ENCODE measurements at places on chromosomes 7 and 10.
A peak's percentile ranks its signal among the peaks of the same experiment; 100 is the strongest.

GRCh38 chr10:122113945-122114747 is 125.2 kb downstream of the TACC2 start:
- DNase-seq, result no peak

DNA sequence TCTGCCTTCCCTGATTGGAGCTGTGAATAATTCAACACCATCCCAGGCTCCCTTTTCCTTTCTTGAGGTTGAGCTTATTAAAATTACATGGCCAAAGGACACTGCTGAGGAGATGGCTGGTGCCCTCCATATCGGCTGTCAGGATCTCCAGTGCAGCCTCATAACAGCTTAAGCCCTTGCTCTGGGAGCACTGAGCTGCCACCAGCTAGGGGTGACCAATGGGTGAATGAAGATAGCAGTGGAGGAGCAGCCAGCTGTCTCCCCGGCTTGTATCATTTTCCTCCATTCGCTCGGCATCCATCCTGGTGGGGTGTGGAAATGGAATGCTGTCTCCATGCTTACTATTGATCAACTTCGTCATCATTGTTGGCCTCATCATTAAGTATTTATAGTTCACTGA is 154.6 kb downstream of the TMEM178B start:
- DNase-seq, result no peak

GRCh38 chr7:71846160-71846559 is 566.0 kb downstream of the CALN1 start:
- no peak for DNase-seq

DNA sequence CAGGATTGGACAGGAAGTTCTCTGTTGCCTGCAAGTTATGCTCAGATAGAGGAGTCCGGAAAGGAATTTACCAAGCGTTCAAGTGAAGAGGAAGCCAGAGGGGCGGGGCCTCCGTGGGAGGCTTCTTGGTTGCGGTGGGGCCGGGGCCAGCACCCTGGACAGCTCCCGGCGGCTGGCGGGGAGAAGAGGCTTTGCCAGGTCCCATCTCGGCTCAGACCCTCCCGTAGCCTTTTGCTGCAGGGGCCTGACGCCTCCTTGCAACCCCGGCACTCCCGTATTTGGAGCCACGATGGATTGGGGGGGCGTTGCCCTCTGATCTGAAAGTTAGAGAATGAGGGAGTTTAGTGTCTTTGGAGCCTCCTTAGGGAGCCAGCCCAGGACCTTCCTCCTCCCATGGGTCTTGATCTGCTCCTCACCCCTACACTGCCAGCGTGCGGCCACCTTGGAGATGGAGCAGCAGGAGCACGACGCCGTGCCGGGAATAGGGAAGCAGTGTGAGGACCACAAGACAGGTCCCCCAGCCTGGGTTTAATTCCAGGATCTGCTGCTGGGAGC is 3.1 kb upstream of the SLC18A3 start:
- peak; percentile 62 for DNase-seq

- peak; percentile 84 for DNase-seq
Observed at GRCh38 chr7:50446542-50446960, 3.6 kb downstream of the FIGNL1 start.

- DNase-seq, result no peak
Observed at GRCh38 chr7:92631850-92632487, 41.8 kb upstream of the FAM133B start.

DNA sequence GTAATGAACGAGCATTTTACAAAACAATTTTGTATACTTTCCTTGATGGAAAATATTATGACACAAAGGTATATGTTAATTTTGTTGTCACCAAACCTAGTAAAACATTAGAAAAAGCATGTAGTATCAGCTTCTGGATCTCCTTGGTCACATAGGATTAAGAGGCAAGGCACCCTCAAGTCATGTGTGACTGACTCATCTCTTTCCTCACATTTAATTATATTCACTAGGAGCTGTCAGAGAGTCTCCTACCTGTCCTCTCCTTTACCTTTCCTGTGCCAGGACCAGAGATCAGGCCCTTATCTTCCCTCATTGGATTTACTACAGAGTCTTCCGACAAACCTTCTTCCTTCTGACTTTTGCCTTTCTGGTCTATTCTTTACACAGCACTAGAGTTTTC is 111.3 kb upstream of the RPA3 start:
- DNase-seq, result peak; percentile 48

DNA sequence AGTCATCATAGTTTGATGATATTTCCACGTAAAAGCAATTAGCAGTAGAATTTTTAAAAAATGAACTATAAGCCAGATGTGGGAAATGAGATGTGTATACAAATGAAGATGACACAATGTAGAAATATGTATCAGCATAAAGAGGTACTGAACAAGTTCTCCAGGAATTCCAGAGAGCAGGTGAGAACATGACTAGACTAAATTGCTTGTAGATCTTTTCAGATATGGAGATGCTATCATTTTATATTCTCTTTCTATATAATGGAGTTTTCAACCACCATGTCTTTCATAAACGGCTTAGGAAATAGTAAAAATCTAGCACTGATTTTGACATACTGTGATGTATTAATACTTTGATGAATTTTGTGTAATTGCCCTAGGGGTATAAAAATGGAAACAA is 130.9 kb downstream of the SEMA3D start:
- peak; percentile 90 for DNase-seq

GRCh38 chr7:84232646-84233045 is 38.1 kb upstream of the SEMA3A start:
- DNase-seq, result no peak

GRCh38 chr10:91629715-91630549 is 2.9 kb downstream of the PPP1R3C start:
- no peak for DNase-seq

GRCh38 chr10:28135258-28135657 is 136.4 kb upstream of the ODAD2 start:
- no peak for DNase-seq

DNA sequence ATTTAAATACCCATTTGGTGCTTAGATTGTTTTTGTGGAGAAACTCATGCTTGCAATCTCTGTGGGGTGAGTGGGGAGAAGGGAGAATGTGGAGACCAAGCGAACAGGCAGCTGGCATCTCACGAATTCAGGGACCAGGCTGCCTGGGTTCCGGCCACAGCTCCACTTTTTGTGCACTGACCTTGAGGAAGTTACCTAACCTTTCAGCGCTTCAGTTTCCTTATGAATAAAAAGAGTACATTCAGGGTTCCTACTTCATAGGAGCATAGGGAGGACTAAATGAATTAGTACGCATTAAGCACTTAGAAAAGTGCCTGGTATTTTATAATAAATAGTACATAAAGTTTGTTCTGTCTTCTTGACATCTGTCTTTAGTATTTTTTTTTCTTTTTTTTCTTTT is 72.5 kb downstream of the PRTFDC1 start:
- DNase-seq, result no peak

DNA sequence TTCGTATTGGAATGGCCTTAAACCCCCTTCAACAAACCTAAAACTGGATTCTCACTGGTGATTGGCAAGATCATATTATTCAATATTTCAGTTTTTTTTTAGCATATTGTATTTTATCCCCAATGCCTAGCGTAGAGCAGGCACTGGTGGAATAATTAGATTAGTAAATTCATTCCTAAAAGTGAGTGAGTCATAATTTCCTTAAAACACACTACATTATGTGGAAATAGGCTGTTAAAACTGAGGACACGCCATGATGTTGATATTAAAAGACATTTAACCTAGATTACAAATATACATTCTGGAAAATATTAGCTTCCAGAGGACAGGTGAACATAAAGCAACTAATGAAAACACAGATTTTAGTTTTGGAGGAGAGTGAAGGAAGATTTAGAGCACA is 463.9 kb downstream of the PARD3 start:
- DNase-seq, result no peak

DNA sequence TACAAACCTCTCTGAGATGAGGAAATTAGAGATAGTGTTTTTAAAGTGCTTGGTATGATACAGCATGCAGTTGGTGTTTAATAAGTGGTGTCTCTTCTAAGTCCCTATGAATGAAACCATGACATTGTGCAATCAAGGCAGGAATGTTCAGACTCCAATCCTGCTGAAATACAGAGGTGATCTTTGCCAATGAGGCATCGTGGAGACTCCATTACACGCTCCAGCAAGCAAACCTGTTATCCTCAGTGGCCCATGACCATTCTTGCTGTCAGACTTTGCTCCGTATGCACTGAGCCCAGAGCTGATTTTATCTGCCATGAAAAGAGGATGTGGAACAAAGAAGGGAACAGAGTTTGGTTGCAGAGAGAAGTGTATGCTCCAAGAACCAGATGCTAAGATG is 47.3 kb downstream of the CDHR3 start:
- peak; percentile 22 for DNase-seq

DNA sequence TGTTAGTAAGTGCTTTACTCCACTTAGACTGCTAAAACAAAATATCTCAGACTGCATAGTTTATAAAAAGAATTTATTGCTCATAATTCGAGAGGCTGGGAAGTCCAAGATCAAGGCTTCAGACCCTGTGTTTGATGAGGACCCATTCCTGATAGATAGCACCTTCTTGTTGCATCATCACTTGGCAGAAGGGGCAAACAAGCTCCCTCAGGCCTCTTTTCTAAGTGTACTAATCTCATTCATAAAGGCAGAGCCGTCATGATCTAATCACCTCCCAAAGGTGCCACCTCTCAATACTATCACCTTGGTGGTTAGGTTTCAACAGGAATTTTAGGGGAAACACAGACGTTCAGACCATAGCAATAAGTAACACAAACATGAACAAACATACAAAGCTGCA is 55.4 kb downstream of the CRPPA start:
- DNase-seq, result no peak

DNA sequence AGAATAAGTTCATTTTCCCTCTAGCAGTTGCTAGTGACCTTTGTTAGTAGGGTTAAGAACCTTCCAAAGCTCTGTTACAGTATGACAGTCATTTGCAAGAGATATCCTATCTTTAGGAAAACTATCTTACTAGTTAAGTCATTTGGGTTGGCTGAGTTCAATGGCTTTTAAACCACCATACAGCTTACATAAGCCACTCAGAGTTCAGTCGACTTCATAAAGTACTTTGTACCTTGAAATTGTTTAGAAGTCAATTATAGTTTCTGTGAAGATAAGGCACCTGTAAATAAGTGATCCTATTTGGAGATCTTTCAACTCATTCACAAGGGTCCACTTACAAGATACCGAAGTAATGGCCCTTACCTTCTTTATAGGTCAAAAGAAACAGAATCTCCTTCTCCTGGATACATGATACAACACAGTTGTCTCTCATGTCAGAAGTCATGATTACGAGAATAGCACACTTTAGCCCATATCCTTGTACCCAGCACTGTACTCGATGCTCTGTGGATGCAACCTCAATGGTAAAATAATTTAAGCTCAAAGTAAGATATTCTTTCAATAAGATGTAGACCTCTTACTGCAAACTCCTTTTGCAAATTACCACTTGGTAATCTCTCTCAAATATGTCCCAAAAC is 11.9 kb upstream of the ABCC2 start:
- DNase-seq, result no peak

DNA sequence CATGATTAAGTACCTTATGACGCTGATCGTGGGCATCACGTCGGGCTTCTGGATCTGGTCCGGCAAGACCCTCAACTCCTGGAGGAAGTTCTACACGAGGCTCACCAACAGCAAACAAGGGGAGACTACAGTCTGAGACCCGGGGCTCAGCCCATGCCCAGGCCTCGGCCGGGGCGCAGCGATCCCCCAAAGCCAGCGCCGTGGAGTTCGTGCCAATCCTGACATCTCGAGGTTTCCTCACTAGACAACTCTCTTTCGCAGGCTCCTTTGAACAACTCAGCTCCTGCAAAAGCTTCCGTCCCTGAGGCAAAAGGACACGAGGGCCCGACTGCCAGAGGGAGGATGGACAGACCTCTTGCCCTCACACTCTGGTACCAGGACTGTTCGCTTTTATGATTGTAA is 2.5 kb downstream of the FZD1 start:
- no peak for DNase-seq

- DNase-seq, result no peak
Observed at GRCh38 chr10:89548673-89549072, 13.3 kb upstream of the SLC16A12 start.

DNA sequence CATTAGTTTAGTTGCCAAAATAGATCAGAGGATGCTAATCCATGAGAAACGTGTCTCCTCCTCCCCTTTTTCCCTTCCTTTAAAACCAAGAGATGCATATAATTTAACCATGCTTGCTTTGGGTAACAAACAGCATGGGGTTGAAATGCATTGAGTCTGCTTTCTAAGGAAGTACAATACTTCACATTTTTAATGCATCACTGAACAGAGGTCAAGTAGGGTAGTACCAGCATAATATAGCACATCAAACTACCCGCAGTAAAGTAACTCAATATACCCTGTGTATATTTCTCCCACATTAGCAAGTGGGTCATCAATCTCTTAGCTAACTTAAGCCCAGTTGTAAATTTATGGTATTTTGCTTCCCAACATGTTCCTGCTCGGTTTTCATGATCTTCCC is 239.3 kb upstream of the SEMA3C start:
- DNase-seq, result no peak

- DNase-seq, result peak; percentile 99
Observed at GRCh38 chr10:46022978-46023702, 7.3 kb downstream of the NCOA4 start.

DNA sequence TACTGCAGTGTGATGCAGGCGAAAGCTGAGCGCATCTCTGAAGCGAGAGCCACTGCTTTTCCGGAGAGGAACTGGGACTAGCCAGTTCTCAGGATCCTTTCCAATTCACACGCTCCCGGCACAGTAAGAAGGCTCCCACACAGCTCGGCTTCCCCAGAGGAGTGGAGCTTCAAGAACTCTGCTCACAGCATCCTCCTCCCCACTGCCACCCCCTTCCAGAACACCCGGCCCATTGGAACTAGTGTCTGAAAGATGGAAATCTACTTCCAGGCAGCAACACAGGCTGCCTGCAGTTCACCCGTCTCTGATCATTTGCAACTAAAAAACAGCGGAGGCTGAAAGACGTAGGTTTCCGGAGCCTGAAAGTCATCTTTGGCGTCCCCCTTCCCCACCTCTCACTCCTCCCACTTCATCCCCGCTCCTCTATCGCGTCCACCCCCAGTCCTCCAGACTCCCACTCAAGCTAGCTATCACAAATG is at the start of gene DGKB:
TSS of gene DGKB (minus strand) at position 163 of the 479 bp plus-strand sequence.
- no peak for DNase-seq

DNA sequence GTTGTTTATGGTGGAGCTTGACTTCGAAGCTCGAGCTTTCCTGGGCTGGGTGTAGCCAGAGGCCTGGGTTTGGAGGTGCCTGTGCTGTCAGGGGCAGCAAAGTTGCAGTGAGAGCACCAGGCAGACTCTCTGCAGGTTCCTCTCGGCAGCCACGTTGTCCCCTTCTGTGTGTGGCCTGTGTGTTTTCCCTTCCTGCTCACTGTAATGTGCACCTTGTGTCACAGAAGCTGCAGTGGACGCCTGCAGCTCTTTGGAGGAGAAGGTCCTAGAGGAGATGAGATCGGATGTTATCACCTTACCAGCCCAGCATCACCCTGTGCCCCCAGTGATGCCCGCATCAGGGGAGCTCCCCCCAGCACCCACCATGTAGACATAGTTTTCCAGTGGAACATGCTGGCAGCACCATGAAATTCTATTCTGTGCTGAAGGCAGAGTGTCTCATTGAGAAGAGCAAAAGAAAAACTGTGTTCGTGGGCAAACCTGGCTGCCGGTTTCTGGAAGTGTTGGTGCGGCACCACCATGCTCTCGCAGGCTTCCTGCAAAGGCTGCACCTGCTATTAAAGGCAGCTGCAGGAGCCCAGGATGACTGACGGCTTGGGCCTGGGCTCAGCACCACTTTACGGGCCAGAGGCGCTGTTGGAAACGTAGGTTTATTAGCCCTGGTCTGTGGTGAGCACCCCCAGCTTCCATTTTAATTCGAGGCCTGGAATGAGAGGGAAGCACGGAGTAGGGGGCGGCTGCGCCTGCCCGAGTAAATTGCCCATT is 609.8 kb upstream of the FOXK1 start:
- DNase-seq, result no peak

- DNase-seq, result no peak
Observed at GRCh38 chr10:132685101-132685891, 100.7 kb downstream of the NKX6-2 start.
